ENCODE measurements at places on chromosomes 16 and 17.

DNA sequence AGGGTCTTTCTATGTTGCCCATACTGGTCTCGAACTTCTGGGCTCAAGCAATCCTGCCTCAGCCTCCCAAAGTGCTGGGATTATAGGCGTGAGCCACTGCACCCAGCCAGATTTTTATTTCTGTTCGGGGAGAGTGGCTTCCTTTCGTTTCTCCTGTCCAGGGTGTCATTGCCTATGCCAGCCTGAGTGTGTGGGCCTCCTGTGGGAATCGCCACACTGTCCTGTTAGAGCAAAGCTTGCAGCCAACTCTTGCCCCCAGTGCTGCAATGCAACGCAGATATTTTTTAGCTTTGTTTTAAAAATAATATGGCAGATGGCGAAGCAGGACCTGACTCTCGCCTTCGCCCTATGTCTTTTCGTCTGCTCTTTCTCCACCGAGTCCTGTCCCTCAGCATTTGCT lies 395.0 kb downstream of the SNX29 start:
- DNase-seq, result no peak

GRCh38 chr17:44787271-44787940 lies 28.6 kb downstream of the ADAM11 start:
- no peak for DNase-seq

DNA sequence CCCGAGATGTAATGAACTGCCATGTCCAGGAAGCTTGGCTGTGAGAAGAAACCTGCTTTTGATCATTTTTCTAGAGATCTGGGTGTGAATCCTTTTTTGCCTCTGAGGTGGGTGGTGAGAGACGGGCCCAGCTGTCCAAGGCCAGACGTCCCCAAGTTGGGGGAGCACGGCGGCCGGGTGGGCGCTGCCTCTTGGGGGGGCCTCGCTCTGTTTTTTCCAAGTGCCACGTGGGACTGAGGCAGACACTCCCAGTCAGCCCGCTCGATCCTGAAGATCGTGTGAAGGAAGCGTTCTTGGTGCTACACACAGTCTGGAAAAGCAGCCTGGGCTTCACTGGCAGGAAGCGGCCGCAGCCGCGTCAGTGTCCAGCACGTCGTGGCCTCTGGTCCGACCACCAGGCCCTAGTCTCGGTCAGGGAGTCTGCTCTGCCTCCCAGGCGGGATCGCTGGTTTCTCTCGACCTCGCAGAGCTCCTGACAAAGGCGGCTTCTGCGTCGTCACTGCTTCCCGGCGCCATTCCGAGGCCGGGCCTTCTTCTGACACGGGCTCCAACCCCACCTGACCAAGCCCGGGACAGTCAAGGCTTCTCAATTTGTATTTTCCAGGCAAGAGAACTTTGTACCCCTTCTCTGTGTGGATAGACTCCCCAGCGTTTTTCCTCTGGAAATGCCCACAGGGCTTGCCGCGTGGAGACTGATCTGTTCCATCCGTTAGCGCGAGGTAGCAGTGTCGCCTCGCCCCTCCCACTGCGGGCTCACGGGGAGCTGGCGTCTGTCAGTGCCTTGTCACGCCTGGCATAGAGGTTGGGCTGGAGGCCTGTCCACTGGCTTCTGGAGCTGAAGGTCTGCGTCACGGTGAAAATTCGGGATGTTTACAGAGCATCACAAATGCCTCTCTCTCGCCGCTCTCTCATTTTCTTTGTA lies 12.4 kb downstream of the PRSS27 start:
- no peak for DNase-seq

- DNase-seq, result no peak
Measured at GRCh38 chr16:15970743-15971439, 21.5 kb downstream of the ABCC1 start.

DNA sequence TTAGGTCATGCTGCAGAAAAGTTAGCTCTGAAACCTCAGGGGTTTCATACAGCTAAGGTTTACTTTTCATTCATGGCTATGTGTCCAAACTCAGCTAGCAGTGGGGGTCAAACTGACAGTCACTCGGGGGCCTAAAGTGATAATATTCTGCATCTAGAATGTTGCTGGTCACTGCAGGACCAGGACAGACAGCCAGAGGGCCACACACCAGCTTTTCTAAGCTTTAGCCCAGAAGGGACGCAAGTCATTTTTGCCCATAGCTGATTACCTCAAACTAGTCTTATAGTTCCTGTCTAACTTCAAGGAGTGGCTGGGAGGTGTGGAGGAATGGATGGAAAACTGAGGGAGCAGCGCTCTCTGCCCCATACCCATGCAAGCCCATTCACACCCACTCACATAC lies 163.0 kb upstream of the NLRP1 start:
- DNase-seq, result no peak

GRCh38 chr16:15574614-15574948 lies 68.4 kb downstream of the MARF1 start:
- no peak for DNase-seq

DNA sequence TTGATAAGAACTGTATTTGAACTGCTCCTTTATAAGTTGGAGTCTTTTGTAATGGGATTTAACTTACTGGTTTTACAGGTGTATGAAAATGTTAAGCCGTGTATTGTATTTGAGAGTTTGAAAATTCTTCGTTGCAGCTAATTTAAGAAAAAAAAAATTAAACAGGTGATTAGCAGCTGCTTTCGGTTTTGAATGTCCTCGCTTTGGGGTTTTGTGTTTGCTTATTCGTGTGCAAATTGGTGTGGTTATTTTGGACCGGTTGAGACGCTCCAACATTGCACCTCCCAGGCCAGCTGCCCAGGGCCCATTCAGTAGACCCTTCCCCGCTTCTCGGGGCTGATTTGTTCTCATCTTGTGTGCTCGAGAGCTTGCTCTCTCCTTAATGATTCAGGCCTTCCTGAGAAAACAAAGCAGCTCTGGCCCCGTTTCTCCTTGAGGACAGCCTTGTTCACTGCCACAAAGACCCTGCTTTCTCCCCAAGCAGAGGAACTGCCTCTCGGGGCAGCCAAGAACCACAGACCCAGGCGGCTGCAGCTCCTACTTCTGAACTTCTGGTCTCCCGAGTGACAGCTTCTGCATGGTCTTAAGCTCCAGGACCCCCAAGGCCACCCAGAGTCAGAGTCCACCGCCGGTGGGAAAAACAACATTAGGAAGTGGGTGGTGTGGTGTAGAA lies 100.5 kb downstream of the MSI2 start:
- DNase-seq, result no peak

- DNase-seq, result no peak
Measured at GRCh38 chr17:81388612-81389367, 6.5 kb upstream of the BAHCC1 start.

DNA sequence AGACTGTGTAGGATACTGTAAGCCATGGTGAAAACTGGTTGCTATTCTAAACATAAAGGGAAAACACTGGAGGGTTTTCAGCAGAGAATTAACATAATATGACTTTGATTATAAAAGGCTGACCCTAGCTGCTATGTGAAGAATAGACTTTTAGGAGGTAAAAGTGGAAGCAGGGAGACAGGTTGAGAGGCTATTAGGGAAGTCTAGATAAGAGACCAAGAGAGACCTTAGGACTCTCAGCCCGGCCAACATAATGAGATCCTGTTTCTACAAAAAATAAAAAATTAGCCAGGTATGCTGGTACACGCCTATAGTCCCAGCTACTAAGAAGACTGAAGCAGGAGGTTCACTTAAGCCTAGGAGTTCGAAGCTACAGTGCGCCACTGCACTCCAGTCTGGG lies 393.2 kb upstream of the PMFBP1 start:
- DNase-seq, result no peak

DNA sequence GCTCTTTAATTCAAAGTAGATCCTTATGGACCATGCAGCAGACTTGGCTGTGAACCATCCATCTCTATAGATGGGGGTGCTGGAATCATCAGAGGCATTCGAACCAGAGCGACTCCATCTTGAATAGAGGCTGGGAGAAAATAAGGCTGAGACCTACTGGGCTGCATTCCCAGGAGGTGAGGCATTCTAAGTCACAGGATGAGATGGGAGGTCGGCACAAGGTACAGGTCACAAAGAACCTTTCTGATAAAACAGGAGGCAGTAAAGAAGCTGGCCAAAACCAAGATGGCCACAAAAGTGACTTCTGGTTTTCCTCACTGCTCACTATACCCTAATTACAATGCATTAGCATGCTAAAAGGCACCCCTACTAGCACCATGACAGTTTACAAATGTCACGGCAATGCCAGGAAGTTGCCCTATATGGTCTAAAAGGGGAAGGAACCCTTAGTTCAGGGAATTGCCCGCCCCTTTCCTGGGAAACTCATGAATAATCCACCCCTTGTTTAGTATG lies 89.2 kb upstream of the BRD7 start:
- no peak for DNase-seq

DNA sequence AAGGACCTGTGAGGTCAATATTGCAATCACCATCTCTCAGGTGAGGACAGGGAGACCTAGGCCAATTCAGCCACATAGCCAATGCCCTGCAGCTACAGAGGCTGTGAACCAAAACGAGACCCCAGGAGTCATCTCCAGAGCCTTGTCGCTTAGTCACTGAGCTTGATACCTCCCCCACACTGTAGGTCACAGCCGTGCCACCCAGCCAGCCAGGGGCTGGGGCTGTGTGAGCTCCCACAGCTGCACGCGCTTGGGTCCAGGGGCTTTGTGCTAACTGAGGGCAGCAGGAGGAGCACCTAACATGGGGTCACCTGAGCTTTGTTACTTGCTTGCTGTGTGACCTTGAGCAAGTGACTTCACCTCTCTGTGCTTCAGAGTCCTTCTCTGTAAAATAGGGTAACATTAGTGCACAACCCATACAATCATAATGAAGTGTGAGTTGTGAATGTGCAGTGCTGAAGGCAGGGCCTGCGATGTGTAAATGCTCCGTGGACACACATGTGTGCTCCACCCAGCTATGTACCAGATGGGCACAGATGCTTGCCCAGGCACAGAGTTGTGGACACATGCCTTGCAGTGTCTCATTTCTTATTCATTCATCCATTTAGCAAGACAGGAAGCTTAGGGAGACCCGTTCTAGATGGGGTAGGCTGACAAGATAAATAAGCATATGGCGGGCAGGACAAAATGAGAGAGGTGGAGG lies 25.9 kb downstream of the SBK1 start:
- DNase-seq, result no peak

GRCh38 chr17:61689610-61690180 lies 98.7 kb upstream of the NACA2 start:
- no peak for DNase-seq

- DNase-seq, result no peak
Measured at GRCh38 chr16:86800894-86801293, 222.5 kb downstream of the FOXL1 start.

GRCh38 chr17:49708515-49709183 lies 885 bp upstream of the SLC35B1 start:
- DNase-seq, result no peak

GRCh38 chr17:41029633-41030245 lies at the start of gene KRTAP1-4:
TSS of gene KRTAP1-4 (minus strand) at chr17:41030195. CDS start at chr17:41030078, 117 bp downstream.
- DNase-seq, result no peak

- DNase-seq, result no peak
Measured at GRCh38 chr16:21265104-21265837, 12.8 kb downstream of the CRYM start.

- no peak for DNase-seq
Measured at GRCh38 chr16:72221630-72222024, 49.7 kb upstream of the PMFBP1 start.

DNA sequence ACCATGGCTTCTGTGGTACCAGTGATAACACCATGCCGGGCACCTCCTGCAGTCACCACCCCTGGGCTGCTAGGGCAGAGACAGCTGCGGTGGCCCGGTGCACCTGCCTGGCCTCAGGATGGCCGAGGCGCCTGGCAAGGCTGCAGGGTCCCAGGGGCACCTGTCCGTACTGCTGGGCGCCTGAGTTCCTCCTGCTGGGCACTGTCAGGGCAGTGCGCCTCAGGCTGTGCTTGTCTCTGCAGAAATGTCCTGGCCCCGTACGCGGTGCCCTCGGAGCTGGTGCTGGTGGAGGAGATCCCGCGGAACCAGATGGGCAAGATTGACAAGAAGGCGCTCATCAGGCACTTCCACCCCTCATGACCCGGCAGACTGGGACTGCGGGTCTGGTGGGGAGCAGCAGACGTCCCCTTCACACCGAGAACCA lies 17.7 kb upstream of the CDH15 start:
- no peak for DNase-seq

- no peak for DNase-seq
Measured at GRCh38 chr17:34351096-34351495, 5.2 kb upstream of the CCL13 start.

DNA sequence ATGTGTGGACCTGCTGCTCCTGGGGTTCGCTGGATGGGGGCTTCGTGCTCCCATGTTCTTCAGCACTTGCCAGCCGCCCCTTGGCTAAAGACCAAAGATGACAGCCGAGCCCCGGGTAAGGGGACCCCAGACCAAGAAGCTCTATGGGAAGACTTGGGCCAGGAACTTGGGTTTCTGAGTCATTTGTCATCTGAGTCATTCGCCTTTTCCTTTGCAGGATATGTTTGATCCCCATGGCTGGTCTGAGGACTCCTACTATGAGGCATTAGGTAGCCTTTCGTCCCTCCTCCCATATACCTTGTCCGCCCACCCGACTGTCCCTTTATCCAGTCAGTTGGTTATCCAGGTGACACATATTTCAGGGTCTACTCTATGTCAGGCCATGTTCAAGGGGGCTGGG lies 17.7 kb upstream of the ITGB4 start:
- no peak for DNase-seq

DNA sequence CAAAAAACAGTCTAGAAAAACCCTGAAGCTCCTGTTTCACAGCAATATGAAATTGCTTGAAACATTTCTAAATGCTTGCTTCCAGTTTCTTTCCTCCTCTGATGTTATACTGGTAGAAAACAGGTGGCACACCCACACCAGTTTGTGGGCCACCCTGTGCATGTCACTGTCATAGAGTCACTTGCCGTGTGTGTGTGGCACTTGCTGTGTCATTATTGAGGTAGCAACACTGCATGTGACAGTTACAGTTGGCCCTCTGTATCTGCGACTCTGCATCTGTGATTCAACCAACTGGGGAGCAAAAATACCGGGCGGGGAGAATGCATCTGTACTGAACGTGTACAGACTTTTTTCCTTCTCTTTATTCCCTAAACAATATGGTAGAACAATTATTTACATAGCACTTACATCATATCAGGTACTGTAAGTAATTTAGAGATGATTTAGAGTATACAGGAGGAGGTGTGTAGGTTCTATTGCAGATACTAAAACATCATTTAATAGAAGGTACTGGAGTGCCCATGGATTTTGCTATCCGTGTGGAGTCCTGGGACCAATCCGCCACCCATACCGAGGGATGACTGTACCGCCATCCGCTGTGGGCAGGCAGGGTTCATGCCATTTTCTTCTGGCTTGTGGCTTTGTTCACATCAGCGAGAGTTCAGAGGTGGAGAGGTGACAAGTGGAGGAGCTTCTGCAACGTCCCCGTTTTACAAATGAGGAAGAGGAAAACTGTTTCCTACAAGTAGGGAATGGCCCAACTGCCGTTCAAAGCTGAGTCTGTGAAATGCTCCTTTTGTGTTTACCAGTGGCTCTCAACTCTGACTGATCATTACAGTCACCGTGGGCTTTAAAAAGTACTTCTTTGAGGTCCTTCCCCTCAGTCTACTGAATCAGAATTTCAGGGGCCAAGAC lies 373.7 kb downstream of the SNX29 start:
- no peak for DNase-seq
